Daoy (cell line): ENCODE measurements at places on chromosomes 2 and 18. TPM values are rescaled to one million over a fixed set of nuclear protein-coding genes. Genes with fewer than 3 reads are reported as not detected.

GRCh38 chr2:233650981-233651380, 14.7 kb downstream of the UGT1A10 start:
- no peak for DNase-seq

DNA sequence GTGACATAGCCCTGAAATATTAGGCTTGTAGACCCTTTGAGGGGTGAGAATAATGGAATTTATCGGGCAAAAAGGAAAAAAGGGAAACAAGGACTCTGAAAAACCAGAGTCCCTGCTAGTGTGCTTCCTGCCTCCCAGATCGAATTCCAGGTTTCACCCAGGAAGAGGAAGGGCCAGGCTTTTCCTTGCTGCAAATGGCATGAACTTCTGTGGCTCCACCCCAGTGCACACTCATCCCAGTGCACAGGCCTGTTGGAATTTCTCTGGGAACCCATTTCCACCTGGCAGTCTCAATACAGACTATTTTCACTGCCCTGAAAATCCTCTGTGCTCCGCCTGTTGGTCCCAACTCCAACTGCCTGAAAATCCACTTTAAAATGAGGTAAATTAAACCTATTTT, 29.9 kb downstream of the C18orf54 start:
- peak; percentile 13 for DNase-seq

- DNase-seq: no peak
These were observed 1.3 kb downstream of the HSPD1 start for GRCh38 chr2:197498235-197498936.

RPL31 gene
- total RNA-seq: 1,064 and 1,199 TPM in 2 replicates
